Activated naive CD4-positive, alpha-beta T cell treated with anti-CD3 and anti-CD28 coated beads for 36 hours (primary cell): ENCODE measurements at places on chromosomes 16 and 17. TPM values are rescaled to one million over a fixed set of nuclear protein-coding genes. Genes with fewer than 3 reads are reported as not detected.

MAP2K6 gene
- 2.7 TPM for total RNA-seq

PGS1 gene
- 69.0 TPM for total RNA-seq

ACE gene
- 0.50 TPM for total RNA-seq

DOC2B gene
- 0.14 TPM for total RNA-seq

KRT39 gene
- total RNA-seq = not detected

ARSG gene
- total RNA-seq = 9.0 TPM

PRRT2 gene
- total RNA-seq = 0.94 TPM

DNA sequence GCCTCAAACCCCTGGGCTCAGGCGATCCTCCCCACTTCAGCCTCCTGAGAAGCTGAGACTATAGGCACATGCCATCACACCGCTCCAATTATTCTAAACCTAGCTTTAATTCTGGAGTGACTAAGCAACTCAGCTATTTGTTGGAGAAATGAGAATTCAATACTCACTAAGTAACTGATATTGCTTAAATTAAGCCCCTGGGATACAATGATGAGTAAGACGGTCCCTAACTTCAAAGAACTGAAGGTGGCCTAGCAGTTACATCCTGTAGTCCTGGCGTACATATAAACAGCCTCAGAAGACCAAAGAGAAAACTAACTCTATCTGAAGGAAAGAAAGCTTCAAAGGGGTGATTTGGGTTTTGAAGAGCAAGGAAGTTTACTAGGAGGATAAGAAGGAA, 25.0 kb downstream of the XPO6 start:
- DNase-seq = no peak

GRCh38 chr16:69194488-69194887, 7.5 kb downstream of the SNTB2 start:
- DNase-seq = no peak

DNA sequence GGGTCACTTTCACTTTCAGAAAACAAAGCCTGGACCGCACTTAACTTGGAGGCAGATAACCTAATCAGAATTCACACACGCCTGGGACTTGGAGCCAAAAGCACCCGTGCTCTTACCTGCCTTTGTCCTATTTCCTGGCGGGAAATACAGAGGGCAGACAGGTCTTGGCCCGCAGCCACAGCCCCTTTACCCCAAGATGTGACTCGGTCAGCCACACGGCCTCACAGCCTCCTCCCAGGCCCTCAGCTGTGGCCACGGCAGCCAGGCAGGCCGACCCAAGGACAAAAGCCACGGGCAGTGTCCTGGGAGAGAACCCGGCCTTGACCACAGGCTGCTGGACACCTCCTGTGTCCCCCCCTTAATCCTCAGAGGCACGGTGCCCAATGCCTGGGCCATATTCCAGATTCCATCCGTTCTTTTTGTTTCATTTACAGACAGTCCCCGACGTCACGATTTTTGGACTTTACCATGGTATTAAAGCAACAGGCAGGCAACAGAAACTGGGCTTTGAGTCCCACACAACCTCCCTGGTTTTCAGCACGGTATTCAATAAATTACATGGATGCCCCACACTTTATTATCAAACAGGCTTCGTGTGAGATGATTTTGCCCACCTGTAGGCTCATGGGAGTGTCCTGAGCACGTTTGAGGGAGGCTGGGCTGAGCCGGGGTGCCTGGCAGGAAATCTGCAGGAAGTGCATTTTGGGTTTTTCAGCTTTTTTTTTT, 30.1 kb upstream of the GAA start:
- DNase-seq = no peak

DNA sequence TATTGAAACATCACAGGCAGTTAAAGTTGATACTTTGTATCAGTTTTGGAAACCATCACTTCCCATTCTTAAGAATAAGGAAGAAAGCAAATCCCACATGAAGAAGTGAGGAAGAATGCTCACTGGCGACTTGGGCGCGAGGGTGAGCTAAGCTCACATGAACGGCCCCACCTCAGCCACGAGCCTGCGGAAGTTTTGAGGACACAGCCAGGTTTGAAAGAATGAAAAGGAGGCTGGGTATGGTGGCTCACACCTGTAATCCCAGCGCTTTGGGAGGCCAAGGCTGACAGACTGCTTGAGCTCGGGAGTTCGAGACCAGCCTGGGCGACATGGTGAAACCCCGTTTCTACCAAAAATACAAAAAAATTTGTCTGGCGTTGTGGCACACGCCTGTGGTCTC, 110.3 kb upstream of the CHMP6 start:
- no peak for DNase-seq

DNA sequence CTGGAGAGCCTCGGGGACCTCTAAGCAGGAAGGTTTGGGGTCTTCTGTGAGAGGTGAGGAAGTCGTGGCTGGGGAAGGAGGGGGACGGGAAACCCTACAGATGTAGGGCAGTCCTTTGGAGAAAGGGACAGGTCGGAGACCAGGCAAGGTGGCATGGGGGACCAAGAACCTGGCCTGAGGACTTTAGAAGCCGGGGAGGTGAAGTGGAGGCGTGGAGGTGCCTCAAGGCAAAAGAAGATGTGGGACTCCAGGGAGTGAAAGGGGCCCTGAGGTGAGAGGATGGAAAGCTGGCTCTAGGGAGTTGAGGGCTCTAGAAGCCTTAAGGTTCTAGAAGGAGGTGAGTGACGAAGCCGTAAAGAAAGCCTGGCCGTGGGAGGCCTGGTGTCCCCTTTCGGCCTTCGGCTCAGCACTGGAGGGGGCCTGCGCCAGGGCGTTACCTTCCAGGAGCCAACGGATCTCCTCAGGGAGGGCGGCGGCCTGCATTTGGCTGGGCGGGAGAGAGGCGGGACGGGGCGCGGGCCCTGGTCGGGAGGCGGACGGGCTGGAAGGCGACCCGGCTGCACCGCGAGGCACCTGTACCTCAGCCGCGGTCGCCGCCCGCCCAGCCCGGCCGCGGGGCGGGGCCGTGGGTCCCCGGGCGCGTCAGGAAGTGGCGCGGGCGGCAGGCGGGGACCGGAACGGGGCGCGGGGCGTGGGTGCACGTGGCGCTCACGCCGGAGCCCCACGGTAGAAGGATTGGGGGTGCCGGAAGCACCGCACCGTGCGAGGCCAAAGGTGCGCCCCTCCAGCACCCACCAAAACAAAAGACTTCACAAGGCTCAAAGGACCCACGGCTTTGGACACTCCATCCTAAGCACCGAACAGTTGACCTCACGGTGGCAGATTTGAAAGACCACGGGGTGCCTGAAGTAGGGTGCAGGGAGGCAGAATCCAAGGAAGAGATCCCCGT, at the start of gene SKAP1:
SKAP1 (minus strand) TSS at position 577 of the 949 bp plus-strand sequence.
- DNase-seq = peak; percentile 60

- no peak for DNase-seq
These were observed 3.9 kb downstream of the IL34 start for GRCh38 chr16:70650216-70650615.

DNA sequence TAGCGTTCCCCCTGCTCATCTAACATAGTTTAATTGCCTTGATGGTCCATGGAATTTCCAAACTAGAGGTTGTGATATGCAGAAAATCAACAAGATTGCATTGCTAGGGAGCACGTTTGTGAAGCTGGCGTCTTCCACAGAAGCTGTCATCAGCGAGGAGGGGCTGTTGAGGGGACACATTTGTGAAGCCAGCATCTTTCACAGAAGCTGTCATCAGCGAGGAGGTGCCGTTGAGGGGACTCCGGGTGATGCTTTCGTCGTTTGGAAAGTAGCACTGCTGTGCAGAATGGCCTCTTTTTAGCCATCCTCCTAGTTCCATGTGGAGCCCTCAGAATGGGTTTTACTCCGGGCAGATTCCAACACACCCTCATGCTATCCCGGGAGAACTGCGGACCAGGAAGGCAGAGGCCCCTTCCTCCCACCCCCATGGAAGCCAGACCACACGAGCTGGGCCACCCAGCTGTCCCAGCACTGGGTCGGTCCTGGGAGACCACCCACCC, 119.6 kb upstream of the CHMP6 start:
- DNase-seq = no peak

- no peak for DNase-seq
These were observed 9.7 kb downstream of the CFAP20 start for GRCh38 chr16:58119509-58119845.

DNA sequence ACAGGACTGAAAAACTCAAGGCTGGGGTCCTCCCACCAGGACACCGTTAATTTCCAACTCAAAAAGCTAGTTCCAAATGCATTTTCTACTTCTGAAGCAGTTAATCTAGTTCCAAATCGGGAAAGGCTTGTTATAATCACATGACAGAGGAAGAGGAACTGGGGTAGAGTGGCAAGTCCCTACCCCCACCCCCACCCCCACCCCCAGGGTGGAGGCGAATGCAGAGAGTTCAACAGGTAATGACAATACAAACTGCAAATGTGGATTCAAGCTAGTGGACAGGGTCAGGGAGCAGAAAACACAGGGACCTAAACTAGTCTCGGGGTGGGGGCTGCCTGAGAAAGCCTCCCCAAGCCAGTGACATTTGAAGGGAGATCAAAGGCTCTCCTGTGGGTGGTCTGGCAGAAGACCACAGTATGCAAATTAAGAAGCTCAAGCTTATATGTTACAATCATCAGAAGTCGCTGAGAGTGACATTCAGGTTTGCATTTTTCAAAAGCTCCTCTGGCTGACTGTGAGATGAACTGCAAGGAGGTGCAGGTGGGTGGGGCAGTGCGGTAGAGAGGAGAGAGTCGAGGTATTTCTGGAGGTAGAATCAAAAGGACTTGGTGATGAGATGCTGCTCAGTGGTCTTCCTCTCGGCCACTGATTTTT, 56.4 kb upstream of the SLC25A19 start:
- DNase-seq = peak; percentile 62

- no peak for DNase-seq
These were observed 156.1 kb upstream of the CACNG5 start for GRCh38 chr17:66678827-66679226.

DNA sequence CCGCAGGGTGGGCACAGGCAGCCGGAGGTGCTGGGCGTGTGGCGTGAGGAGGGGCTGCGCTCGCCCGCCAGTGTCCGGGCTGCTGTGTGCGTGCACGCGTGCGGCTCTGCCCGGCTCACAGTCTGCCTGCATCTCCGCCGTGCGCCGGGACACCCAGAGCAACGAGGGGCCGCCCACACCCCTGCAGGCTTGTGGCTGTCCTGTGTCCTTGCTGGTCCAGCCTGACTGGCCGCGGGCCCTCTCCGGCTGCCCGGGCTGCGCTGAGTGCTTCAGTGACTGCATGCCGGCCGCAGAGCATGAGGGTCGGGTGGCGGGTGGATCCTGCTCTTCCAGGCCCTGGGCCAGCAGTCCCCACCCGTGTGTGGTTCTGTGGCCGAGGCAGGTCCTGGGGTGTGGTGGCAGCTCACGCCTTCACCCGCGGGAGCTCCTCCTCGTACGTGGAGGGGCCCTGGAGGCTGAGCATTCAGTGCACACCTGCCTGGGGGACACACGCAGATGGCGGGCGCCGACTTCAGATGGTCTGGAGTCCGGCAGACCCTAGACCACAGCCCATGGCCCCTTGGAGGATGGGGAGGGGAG, 12.4 kb downstream of the TPSG1 start:
- DNase-seq = no peak

DNA sequence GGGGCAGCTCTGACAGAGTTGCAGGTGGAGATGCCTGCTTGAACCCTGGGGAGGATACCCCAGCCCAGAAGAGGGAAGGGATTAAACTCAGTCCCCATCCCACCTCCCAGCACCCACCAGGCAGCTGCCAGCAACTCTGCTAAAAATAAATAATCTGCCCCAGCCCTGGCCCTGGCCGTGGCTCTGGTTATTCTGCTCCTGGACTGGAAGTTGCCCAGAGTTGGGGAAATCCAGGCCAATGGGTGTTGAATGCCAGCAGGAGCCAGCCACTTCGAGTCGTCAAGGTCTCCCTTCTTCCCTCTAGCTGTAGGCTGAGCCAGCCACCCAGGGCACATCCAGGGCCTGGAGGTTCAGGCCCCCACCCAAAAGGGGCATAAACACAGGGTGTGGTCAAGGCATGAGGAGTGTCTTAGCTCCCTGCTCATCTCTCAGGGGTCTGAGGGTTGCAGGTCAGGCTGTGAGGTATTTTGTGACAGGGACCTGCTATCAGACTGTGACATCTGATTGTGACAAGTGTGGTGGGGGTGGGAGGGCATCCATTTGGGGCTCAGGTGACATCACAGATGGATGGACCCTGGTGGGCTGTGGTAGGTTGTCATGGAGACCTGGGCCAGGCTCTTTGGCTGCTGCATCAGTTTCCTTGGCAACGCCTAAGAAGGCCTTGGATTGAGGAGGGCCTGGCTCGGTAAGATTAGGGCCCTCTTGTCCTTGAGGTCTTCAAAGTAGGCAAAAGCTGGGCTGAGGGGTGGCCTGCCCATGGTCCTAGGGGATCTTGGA, 1.0 kb upstream of the RRAD start:
- no peak for DNase-seq

- no peak for DNase-seq
These were observed 36.1 kb downstream of the KCNJ2 start for GRCh38 chr17:70205401-70205800.

GRCh38 chr17:17088086-17088485, 45.8 kb downstream of the MPRIP start:
- DNase-seq = no peak

- no peak for DNase-seq
These were observed 141.2 kb upstream of the ZFHX3 start for GRCh38 chr16:73189136-73189535.

DNA sequence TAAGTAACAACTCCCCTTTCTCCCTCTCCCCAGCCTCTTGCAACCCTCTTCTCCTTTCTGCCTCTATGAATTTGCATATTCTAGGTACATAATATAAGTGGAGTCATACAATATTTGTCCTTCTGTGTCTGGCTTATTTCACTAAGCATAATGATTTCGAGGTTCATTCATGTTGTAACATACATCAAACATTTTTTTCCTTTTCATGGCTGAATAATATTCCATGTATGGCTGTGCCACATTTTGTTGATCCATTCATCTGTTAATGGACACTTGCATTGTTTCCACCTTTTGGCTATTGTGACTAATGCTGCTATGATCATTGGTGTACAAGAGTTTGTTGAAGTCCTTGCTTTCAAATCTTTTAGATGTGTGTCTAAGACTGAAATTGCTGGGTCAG, 17.6 kb upstream of the FA2H start:
- no peak for DNase-seq

- no peak for DNase-seq
These were observed 22.2 kb upstream of the ADCY7 start for GRCh38 chr16:50244140-50244503.
